ENCODE measurements at places on chromosomes 13 and 19.

DNA sequence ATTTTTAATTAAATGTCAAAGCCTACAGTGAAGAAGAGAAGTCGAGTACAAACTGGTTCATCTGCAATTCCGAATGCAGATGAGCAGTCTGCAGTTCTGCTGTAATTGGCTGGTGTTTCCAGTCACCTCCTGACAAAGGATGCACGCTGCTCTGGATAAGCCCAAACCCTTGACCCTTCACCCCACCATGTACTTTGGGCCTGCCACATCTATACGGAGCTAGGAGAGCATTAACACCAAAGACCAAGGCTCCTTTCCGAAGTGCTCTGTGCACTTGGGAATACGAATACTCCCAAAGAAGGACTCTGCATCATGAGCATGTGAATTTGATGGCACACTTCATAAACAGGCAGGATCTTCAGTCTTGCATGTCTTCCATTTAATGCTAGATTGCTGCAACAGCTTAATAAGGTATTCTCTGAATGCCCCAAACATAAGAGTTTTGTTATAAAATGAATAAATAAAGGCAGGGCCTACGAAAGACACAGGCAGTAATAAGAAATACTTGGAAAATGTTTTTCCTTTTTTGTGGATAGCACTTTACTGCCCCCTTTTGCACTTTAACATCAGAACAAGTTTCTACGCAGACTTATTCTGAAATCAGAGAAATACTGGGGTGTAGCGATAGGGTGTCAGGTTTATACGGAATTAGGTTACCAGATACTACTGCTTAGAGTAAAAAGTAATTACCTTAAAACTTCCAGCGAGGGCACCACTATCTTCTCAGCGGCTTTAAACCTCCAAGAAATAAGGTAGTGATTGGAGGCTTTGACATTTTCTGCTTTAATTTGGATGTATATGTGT, 15.0 kb downstream of the EFNB2 start:
- DNase-seq = no peak

DNA sequence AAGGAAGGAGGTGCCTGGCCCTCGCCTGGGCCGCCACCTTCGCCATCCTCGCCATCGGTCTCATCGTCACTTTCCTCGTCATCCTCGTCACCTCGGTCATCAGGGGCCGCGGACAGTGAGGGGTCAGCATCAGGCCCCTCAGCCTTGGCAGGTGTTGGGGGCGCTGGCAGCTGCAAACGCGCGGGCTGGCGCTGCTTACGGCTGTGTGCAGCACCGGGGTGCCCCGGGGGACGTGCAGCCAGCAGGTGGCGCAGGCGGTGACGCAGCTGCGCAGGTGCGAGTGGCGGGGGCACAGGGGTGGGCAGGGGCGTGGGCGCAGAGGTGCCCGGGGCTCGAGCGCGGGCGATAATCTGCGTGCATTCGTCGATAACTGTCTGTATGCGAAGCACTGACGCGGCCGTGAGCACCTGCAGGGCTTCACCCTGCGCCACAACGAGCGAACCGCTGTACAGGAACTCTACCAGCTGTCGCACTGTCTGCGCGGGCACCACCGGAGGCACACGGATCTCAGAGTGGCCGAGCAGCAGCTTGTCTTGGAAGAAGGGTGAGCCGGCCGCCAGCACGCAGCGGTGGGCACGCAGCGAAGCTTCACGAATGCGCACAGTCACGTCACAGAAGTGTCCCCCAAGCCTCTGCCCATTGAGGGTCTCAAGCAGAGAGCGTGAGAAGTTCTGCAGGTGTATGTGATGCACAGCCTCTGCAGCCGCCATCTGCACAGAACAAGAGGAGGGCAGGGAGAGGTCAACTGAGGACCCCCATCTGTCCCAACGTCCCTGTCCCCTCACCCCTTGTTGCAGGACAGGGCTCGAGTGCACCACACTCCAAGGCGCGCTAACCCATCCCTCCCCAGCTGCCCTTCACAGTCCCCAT, 2.4 kb downstream of the ZBTB45 start:
- DNase-seq = no peak

- DNase-seq = no peak
These were observed 413.4 kb downstream of the ZNF536 start for GRCh38 chr19:30785458-30786137.

- DNase-seq = no peak
These were observed 14.2 kb downstream of the CRTC1 start for GRCh38 chr19:18697680-18698079.

DNA sequence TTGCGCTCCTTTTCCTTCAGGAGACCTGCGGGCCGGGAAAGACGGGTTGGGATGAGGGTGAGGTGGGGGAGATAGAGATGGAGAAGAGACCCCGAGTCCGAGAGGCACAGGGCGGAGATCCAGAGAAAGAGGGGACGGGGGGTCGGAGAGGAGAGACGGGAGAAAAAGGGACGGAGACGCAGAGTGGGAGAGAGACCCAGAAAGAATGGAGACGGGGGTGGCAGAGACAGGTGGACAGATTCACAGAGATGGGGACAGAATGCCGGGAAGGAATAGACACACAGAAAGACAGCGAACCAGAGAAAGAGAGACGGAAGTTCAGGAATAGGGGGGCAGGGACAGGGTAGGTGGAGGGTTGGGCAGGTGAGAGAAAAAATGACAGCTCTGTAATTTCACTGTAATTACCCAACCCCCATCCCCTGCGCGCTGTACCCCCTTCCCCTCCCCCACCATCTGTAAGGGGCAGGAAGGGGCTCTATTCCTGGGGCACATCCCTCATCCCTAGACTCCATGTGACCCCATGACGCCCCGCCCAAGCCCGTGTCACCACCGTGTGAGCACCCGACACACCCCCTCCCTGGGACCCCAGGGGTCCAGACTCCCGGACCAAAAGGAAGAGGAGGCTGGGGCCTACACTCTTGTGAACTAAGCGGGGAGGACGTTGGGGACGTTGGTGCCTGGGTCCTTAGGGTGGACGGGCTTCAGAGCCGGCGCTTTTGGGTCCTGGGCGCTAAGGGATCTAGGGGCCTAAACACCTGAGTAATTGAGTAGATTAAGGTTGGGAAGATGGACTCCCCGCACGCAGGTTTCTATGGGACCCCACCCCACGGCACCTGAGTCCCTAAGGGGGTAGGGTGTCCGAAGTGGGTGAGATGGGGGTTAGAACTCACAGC, 967 bp downstream of the DBP start:
- no peak for DNase-seq

GRCh38 chr13:42478531-42479156, 95.3 kb upstream of the TNFSF11 start:
- DNase-seq = no peak

DNA sequence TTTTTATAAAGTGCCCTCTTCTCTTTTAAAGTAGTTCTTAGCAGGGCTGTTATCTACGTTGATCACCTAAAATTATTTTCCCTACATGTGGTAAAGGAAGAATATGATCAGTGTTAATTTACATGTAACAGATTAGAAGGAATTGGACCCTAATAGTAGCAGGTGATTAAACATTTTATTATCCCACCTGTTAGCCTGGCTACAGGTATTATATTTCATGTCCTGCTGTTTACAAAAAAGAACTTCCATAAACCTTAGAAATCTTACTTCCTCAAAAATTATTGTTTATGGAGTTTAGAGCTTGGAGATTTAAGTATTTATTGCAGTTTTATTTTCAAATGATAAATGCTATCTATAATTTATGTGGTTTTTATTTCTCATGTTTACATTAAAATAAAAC, 1226.7 kb downstream of the UQCRFS1 start:
- no peak for DNase-seq

DNA sequence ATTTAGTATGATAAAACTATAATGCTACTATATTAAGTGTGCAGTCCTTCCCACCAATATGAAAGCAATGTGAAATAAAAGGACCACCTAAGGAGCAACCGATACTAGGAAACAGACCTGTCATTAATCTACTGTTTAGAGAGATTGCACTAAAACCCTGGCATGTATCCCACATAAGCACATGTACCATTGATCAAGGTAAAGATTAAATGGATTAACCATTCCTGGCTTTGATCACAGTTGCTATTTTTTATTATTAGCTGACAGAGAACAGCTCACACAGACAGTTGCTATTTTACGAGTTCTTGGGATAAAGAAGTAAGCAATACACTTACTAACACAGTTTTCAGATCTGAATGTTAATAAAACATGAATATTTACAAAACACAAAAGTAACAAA, 57.7 kb upstream of the ZDHHC20 start:
- no peak for DNase-seq

DNA sequence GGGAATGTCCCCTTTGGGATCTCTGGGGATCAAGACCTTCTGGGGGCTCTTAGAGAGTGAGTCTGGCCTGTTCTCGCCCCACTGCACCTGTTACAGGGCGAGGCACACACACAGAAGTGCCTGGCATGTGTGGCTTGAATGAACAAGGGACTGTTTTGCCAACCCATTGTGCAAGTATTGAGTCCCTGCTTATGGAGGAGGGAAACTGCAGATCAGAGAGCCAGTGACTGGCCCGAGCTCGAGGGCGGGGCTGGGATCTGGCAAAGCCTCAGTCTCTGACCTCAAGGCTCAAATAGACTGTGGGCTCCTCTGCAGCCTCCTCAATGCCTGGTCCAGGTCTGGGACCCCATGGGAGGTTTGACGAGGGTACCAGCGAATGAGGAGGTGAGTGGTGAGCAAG, 5.5 kb downstream of the RAVER1 start:
- DNase-seq = no peak

- DNase-seq = no peak
These were observed 9.7 kb downstream of the LPAR6 start for GRCh38 chr13:48403151-48403631.

DNA sequence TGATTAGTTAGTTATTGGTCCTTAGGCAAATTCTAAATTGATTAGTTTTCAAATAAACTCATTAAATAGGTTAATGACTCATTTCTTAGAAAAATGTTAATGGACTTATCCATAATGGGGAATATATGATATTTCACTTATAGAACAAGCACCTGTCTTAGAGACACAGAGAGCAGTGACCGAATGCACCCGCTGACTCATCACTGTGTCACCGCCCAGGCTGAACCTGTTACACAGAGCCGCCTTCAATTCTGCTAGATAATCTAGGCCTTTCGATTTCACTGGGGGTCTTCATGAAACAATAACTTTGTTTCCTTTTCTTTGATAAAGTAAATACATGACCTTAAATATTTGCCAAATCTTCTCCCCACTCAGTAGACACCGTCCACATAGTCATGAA, 13.1 kb downstream of the IRS2 start:
- DNase-seq = no peak

DNA sequence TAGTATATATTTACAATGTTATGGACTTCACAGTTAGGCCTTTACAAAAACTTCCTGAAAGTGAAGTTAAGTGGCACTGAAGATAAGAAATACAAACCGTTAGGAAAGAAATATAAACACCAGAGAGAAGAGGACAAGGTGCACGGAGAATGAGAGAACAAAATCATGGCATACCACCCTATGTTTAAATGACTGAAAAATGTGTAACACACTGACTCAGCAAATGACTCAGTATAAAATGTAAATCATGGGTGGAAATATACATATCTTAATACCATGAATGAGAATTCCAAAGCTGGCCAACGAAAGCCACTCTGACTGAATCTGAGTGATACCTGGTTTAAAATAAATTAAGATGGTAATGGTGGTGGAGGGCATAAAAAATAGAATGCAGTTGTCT, 260.8 kb downstream of the DNAJC15 start:
- DNase-seq = no peak

DNA sequence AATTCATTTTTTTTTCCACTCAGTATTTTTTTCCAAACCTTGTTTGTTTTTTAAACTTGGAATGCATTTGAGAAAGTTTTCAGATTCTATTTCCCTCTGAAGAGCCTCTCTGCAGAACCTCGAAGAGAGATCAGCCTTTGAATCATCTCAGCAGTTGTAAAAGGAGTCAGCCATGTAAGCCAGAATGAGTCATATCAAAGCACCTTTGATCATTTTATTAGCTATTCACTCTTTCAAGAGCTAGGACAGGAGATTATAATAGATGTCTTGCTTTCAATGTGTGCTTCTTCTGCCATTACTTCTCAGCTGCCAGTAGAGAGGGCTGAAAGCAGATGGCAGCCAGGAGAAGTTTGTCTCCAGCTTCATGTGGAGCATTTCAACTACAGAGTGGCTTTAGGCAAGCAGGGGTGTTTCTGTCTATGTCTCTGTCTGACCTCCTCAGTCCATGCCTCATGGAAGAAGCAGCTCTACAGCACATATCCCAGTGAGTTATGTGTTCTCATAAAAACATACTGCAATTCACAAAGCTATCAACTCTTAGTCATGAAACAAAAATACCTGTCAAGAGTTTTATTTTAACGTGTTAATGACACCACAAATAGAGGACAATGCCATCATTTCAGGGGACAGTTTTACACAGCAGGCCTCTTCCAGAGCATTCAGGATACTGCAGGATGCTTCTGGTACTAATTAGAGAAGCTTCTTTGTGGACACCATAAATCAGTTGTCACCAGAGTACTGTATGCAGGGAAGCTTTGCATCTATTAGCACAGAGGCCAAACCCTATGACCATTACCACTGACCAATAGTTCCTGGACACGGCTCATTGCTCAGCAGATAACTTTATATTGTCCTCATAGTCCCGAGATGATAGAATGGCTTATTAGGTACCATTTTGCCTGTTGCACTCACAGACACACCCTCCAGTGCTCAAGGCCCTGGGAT, 94.3 kb downstream of the NHLRC3 start:
- no peak for DNase-seq

- DNase-seq = no peak
These were observed 19.7 kb downstream of the ELF1 start for GRCh38 chr13:40999416-40999815.

DNA sequence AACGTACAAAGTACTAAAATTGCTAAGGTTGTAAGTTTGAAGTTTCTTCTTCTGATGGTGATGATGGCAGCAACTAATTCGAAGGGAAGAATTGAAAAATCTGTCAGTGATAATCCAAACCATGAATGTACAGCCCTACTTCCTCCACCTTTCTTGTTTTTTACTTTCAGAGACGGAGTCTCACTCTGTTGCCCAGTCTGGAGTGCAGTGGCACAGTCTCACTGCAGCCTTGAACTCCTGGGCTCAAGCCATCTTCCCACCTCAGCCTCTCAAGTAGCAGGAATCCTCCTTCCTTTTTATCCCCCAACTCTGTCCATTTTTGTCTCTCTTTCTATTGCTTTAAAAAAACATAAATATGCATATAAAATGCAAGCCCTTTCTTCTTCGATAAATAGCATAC, 112.3 kb upstream of the SOX21 start:
- DNase-seq = no peak

DNA sequence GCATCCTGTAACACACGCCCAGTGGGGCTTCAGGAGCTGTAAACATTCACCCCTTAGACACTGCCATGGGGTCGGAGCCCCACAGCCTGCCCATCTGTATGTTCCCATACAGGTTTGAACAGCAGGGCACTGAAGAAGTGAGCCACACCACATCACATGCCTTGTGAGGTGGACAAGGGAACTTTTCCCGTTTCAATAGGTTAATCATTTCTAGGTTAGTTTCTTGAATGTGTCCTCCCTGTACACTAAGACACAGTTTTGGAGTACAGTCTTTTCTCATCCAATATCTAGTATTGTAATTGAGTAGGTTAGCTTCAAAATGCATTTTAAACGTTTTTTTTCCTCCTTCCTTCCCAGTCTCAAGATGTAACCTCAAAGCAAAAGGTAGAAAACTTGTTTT, 700.2 kb upstream of the PCDH20 start:
- no peak for DNase-seq

GRCh38 chr19:1851654-1852580, 3.6 kb upstream of the REXO1 start:
- no peak for DNase-seq

All from cortex of kidney (tissue), 1 donor.